ENCODE measurements at places on chromosomes 16 and 17. TPM values are rescaled to one million over a fixed set of nuclear protein-coding genes. Genes with fewer than 3 reads are reported as not detected.

NAGLU gene
- total RNA-seq, result 17.4 TPM

TP53TG3C gene
- total RNA-seq, result not detected

DNA sequence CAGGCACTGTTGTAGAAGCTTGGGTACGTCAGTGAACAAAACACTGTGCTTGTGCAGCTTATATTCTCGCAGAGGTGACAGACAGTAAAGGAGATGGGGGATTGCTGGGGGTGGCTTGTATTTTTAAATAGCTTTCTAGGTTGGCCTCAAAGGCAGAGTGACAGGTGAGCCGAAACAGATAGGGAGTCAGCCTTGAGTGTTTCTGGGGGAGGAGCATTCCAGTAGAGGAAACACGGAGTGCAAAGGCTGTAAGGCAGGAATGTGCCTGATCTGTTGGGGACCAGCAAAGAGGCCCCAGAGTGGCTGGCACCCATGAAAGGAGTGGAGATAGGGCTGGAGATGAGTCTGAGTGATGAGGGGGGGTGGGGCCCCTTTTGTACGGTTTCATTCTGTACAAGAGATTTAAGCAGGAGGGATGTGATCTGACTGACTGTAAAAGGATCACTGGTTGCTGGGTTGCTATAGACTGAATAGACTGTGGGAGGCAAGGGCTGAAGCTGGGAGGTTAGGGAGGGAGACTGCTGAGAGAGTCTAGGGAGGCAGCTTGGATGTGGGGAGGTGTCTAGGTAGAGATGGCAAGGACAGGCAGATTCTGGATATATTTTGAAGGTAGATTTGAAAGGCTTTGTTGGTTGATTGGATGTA is 15.2 kb downstream of the NUP93 start:
- DNase-seq, result no peak
- peak overlapping the region; percentile 1 for H3K27ac ChIP-seq
- H3K27me3 ChIP-seq, result no peaks in the 10 kb centered on the region
- H3K4me3 ChIP-seq, result no peak overlapping the region
- peaks cover 19% of the 10 kb centered on the region for H3K36me3 ChIP-seq
- peaks cover 24% of the 10 kb centered on the region for H3K4me1 ChIP-seq

DNA sequence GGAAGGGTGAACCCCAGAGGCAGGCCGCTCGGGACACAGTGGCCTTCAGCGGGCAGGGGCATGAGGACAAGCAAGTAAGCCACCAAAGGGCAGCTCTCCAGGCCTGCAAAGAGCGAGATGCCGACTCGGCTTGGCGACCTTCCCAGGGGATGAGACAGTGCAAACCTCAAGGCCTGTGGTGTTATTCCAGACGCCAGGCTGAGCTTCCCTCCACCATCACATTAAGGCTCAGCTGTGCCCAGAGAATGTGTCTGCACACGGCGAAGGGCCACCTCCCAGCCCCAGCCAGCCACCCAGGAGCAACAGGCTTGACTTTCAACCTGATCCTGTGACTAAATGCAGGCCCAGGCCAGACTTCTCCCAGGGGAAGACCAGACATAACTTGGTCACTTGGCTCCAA is 251.4 kb downstream of the SOX9 start:
- H3K27me3 ChIP-seq, result no peaks in the 10 kb centered on the region
- no peak for DNase-seq
- H3K4me1 ChIP-seq, result no peaks in the 10 kb centered on the region
- no peak overlapping the region for H3K27ac ChIP-seq
- H3K36me3 ChIP-seq, result no peaks in the 10 kb centered on the region

- H3K27me3 ChIP-seq, result peaks cover 21% of the 10 kb centered on the region
- no peaks in the 10 kb centered on the region for H3K36me3 ChIP-seq
- H3K4me3 ChIP-seq, result no peak overlapping the region
Observed at GRCh38 chr16:48492133-48492532, 106.9 kb upstream of the SIAH1 start.

GRCh38 chr16:22898131-22898530 is 84.2 kb downstream of the HS3ST2 start:
- H3K27me3 ChIP-seq, result peaks cover 16% of the 10 kb centered on the region
- H3K4me3 ChIP-seq, result no peak overlapping the region
- H3K4me1 ChIP-seq, result no peaks in the 10 kb centered on the region
- no peaks in the 10 kb centered on the region for H3K36me3 ChIP-seq

GRCh38 chr17:51000835-51001638 is 119.6 kb downstream of the SPAG9 start:
- no peak for DNase-seq
- H3K4me1 ChIP-seq, result peaks cover 4% of the 10 kb centered on the region
- peaks cover 40% of the 10 kb centered on the region for H3K36me3 ChIP-seq
- no peak overlapping the region for H3K4me3 ChIP-seq
- H3K27me3 ChIP-seq, result no peaks in the 10 kb centered on the region

- DNase-seq, result no peak
- H3K27me3 ChIP-seq, result no peaks in the 10 kb centered on the region
- H3K27ac ChIP-seq, result no peak overlapping the region
- no peaks in the 10 kb centered on the region for H3K36me3 ChIP-seq
Observed at GRCh38 chr17:11138023-11138422, 103.0 kb upstream of the SHISA6 start.

Measured in activated T-helper 2 cell treated with anti-CD3 and anti-CD28 coated beads, Interferon-gamma antibody, Interleukin-2, Interleukin-4, amounts not matched to agents 10 μg/mL and 5 μg/mL and 100 μg/mL, durations not matched to agents 14 hours and 24 hours and 36 hours (primary cell).